ENCODE measurements at places on chromosomes 12 and 14.

GRCh38 chr12:99824900-99825542, 159.7 kb downstream of the ANKS1B start:
- DNase-seq, result no peak
- H3K4me3 ChIP-seq, result no peak overlapping the region
- H3K27me3 ChIP-seq, result no peaks in the 10 kb centered on the region

GRCh38 chr12:124742111-124742510, 121.6 kb downstream of the SCARB1 start:
- H3K27me3 ChIP-seq, result peaks cover 2% of the 10 kb centered on the region
- no peak overlapping the region for H3K27ac ChIP-seq
- no peaks in the 10 kb centered on the region for H3K4me1 ChIP-seq
- DNase-seq, result no peak

- no peaks in the 10 kb centered on the region for H3K27me3 ChIP-seq
- no peaks in the 10 kb centered on the region for H3K4me1 ChIP-seq
- H3K4me3 ChIP-seq, result no peak overlapping the region
- H3K27ac ChIP-seq, result no peak overlapping the region
Measured at GRCh38 chr12:82800185-82800584, 113.5 kb downstream of the TMTC2 start.

GRCh38 chr14:90857866-90858265, 41.6 kb upstream of the TTC7B start:
- no peaks in the 10 kb centered on the region for H3K4me1 ChIP-seq
- no peak overlapping the region for H3K27ac ChIP-seq
- H3K36me3 ChIP-seq, result no peaks in the 10 kb centered on the region
- DNase-seq, result no peak
- H3K4me3 ChIP-seq, result no peak overlapping the region

- no peaks in the 10 kb centered on the region for H3K36me3 ChIP-seq
- DNase-seq, result no peak
- no peak overlapping the region for H3K4me3 ChIP-seq
- no peak overlapping the region for H3K27ac ChIP-seq
- peaks cover 5% of the 10 kb centered on the region for H3K27me3 ChIP-seq
Measured at GRCh38 chr12:1517007-1517406, 77.4 kb downstream of the FBXL14 start.

- no peak overlapping the region for H3K4me3 ChIP-seq
- DNase-seq, result peak; percentile 77
Measured at GRCh38 chr14:106094654-106095189, 568.3 kb downstream of the TMEM121 start.

GRCh38 chr12:124639122-124639806, 71.9 kb upstream of the NCOR2 start:
- peaks cover 6% of the 10 kb centered on the region for H3K4me1 ChIP-seq
- no peak overlapping the region for H3K4me3 ChIP-seq
- H3K27ac ChIP-seq, result no peak overlapping the region

GRCh38 chr14:96189281-96189711, 15.3 kb upstream of the BDKRB2 start:
- peaks cover 2% of the 10 kb centered on the region for H3K27me3 ChIP-seq
- no peak overlapping the region for H3K4me3 ChIP-seq
- no peaks in the 10 kb centered on the region for H3K4me1 ChIP-seq
- no peak overlapping the region for H3K27ac ChIP-seq
- no peaks in the 10 kb centered on the region for H3K36me3 ChIP-seq

- H3K27me3 ChIP-seq, result no peaks in the 10 kb centered on the region
- H3K27ac ChIP-seq, result no peak overlapping the region
- H3K4me3 ChIP-seq, result no peak overlapping the region
- H3K36me3 ChIP-seq, result no peaks in the 10 kb centered on the region
- no peak for DNase-seq
Measured at GRCh38 chr14:99125113-99125512, 146.9 kb downstream of the BCL11B start.

All from CD4-positive, CD25-positive, alpha-beta regulatory T cell (primary cell).